ENCODE measurements at places on chromosomes 13 and 19.

DNA sequence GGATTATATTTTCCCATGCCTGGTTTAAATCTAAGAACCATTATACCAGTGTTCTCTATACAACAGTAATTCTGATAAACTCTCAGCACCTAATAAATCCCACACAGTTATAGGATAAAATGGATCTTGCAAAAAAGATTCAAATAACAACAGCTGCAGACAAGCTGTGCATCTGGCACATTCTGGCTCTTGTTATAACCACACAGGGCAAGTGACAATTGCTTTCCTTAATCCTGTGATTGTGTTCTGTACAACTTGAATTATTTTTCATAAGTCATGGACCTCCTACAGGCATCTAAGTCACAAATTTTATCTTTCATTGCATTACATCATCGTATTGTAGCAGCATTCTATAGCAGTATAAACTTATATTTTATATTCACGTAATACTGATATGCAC, 948.3 kb downstream of the SLITRK1 start:
- DNase-seq = no peak

GRCh38 chr13:73223372-73223781, 164.6 kb downstream of the KLF5 start:
- no peak for DNase-seq

DNA sequence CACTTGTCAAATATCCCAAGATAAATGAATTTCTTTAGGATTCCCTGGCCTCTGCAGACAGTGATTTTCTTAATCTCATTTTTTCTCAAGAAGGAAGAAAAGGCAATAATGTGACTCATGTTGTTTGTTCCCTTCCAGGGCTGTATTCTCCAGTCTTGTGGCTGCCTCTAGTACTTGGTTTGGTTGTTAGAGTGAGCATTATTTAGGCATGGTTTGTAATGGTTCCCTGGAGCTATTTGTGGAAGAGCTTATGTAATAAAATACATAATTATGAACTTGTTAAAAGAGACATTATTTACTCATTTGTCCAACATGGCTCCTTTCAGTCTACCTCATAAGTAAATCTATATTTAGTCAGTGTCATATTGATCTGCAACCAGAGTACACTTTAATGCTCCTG, 270.4 kb downstream of the DCT start:
- no peak for DNase-seq

- no peak for DNase-seq
Measured at GRCh38 chr13:111549464-111549863, 229.0 kb downstream of the TEX29 start.

DNA sequence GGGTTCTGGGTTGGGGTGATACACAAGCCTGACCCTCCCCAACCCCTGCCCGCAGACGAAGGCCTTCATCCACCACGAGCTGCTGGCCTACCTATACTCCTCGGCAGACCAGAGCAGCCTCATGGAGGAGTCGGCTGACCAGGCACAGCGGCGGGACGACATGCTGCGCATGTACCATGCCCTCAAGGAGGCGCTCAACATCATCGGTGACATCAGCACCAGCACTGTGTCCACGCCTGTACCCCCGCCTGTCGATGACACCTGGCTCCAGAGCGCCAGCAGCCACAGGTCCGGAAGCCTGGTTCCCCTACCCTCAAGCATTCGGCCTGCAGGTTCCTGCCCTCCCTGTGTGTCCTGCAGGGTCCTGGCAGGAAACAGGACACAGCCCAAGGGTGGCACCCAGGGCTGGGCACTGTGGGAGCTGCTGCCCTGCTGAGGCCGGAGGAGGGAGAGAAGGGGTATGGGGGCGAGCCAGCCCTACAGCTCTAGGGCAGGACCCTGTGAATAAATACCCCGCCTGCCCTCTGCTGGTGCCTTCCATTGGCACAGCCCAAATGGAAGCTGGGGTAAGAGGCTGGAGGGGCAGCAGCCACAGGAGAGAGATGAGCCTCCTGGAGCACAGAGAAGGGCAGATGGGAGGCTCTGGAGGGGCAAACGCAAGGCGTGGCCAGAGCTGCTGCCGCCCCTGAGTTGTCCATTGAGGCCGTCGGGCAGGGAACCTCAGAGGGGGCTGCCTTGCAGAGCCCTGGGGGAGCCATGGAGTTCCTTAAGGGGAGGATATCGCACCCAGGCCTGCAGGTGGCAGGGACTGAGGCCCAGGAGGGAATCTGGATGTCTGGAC, 6.8 kb downstream of the TMED1 start:
- no peak for DNase-seq

GRCh38 chr19:42217520-42218437, at the start of gene DEDD2:
TSS of gene DEDD2 (minus strand) at chr19:42217677. CDS start at chr19:42217007, 670 bp downstream.
- DNase-seq = peak; percentile 100

- no peak for DNase-seq
Measured at GRCh38 chr19:48529156-48529555, 17.5 kb upstream of the LMTK3 start.

DNA sequence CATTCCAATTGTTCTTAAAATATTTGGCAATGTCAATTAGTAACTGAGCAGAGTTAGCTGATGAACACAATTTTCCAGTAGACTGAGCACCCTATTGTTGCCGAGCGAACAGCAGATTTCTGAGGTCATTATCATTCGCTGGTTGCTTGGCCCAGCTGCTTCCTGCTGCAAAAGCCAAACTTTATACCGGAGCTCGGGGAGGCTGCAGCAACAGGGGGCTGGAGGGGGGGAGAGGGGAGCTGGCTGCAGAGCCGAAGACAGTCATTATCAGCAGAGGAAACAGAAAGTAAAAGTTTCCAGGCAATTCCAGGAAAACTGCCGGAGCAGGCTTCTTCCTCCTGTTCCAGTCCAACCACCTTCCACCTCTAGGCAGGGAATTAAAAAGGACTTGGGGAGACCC, 77.9 kb downstream of the ZNF536 start:
- DNase-seq = no peak

DNA sequence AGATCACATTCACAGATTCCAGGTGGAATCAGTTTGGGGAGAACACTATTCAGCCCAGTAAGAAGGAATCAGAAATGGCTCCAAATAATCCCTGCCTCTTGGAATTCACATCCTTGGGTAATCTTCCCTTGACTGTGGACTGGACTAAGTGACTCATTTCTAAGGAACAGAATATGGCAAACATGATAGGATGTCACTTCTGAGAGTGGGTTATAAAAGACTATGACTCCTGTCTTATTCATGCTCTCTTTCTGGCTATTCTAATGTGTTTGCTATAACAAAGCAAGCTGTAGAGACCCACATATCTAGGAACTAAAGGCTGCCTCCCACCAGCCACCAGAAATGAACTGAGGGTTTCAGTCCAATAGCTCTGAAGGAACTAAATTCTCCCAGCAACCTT, 37.8 kb downstream of the MBD3L2B start:
- no peak for DNase-seq

- no peak for DNase-seq
Measured at GRCh38 chr19:7654401-7654800, 14.4 kb upstream of the RETN start.

DNA sequence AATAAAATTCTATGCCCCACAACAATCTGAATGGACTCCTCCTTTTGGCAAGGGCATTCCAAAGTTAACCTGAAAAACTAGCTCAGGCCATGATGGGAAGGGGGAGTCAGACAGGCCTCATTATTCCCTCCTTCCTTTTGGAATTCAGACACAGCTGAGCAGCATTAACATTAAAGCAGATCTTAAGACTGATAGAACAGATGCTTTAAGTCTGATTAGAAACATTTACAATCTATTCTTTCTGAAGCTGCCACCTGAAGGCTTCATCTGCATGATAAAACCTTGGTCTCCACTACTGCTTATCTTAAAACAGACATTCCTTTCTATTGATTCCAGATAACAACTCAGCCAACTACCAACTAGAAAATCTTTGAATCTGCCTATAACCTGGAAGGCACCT, 98.9 kb downstream of the UGGT2 start:
- DNase-seq = no peak

DNA sequence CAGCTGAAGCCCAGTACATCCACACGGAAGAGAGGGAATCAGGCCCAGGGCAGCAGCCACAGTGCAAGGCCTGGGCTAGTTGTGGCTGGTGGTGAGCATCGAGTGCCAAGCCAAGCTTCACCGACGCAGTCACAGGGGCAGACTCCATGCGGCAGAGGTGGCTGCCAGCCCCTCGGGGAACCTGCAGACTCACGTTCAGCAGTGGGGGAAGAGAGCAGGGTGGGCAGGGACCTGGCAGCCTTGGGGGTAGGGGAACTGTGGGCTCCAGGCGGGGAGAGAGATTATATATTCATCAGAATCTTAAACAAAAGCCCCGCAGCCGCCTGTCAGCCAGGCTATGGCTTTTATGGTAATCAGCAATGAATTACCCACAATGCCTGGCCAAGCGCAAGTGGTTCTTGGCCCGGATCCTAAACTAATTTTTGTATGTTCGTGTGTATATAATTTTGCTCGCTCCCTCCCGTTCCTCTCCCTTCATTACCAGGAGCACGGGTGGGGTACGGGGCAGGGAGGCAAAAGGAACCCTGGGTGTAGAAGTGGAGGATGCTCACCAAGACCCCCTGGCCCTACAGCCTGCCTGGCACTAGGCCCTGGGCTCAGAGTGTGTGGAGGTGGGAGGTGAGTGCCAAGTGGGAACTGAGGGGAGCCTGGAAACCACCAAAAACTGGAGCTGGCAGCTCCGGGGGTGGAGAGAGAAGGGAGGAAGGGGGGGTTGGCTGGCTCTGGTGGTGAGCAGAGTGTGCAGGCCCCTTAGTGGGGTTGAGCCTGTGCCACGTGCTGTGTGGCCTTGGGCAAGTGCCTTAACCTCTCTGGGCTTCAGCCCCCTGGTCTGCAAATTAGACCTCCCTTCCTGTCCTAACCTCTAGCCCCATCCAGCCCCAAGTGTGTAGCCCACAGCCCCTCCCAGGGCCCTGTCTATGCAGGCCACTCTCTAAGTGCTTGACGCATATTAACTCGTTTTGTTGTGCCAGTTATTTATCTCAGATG, 31.9 kb downstream of the PTPRS start:
- no peak for DNase-seq

- DNase-seq = no peak
Measured at GRCh38 chr13:104993708-104994107, 1541.8 kb downstream of the EFNB2 start.

GRCh38 chr13:58573743-58574142, 942.2 kb downstream of the PCDH17 start:
- no peak for DNase-seq

- no peak for DNase-seq
Measured at GRCh38 chr13:24713022-24713421, 32.8 kb downstream of the ATP12A start.

GRCh38 chr19:47275791-47276461, 1.2 kb downstream of the INAFM1 start:
- DNase-seq = no peak

- no peak for DNase-seq
Measured at GRCh38 chr13:103203735-103204330, 137.6 kb upstream of the SLC10A2 start.
